ENCODE measurements at places on chromosomes 2 and 18.

DNA sequence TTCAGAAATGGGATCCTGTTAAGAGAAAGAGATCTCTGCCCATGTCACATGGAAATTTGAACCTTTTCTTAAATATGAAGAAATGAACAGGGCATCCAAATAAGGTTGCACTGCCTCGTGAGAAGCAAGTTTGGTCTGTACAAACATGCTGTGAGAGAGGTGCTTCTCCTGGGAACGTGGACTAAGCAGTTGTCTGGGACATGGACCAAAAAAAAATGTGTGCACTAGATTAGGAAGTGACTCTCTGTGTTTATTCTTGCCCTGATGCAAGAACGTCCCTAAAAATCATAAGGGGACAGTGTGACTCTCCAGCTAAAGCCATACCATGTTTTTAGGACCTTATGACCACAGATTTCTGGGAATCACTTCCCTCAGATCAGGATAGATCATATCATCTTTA is 23.7 kb upstream of the GCG start:
- no peak for DNase-seq

DNA sequence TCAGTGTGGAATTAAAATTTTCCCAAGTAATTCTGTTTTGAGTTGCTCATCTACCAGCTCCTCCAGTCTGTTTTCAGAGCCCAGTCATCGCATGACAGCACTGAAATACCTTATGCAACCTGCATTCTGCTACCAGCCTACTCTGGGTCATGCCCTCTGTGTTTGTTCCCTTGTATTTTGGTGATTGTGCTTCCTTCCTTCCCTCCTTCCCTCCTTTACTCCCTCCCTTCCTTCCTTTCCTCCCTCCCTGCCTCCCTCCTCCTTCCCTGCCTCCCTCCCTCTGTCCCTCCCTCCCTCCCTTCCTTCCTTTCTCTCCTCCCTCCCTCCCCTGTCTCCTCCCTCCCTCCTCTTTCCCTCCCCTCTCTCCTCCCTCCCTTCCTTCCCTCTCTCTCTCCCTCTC is 289.6 kb downstream of the CDH2 start:
- DNase-seq: no peak

GRCh38 chr2:38353402-38353801 is 23.7 kb downstream of the ATL2 start:
- no peak for DNase-seq

DNA sequence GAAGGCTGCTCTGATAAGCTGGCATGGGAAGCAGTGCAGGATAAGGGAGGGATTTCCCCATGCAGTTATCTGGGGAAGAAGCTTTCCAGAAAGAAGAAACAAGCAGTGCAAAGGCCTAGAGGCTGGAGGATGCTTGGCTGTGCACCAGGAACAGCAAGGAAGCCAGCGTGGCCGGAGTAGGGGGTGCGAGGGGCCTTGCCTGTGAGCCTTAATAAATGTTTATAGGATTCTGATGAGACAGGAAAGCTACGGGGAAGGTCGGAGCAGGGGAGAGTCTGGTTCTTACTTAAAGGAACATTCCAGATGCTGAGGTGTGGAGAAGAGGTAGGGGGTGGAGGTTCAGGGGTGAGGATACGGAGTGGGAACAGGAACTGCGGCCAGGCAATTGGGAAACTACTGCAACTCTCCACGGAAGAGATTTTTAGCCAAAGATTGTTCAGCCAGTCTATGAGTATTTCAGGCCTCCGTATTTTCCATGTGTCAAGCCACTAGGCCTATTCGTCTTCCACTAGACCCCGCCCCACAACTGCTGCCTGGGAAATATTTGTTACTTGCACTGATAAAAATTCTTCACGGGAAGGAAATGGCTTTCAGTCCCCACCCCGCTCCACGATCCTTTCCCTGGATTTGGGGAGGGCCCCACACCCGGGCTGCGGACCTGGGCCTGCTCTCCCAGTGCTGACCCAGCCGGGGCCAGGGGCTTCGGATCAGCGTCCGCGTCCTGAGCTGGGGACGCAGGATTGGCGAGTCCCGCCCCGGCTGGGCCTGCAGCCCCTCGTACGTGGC is 516 bp downstream of the EIF2AK2 start:
- peak; percentile 5 for DNase-seq

GRCh38 chr2:39470580-39470979 is 33.5 kb upstream of the MAP4K3 start:
- no peak for DNase-seq

DNA sequence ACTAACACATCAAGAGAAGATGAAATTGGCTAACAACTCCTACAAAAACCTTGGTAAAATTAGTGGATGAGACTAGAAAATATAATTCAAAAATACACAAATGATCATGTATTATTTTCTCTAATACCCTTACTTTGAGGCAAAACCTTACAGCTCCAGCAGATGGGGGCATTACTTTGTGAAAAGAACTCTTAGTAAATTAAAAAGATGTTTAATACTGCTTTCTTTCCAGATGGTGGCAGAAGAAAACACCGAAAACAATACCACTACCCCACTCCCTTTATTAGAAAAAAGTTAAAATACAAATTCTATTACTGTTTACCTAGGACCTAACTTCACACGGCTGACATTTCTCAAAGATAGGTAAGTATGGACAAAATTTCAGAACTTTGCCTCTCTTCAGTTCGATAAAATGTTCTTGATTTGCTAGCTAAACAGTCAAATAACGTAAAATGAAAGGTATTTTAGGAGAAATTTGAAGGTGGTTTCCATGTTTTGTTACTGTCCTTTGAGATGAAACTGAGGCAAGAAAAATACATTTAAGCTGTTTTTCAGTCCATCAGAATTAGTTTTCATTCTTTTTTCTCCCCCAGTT is 30.6 kb downstream of the ORC4 start:
- DNase-seq: no peak
